ENCODE measurements at places on chromosomes 11 and 22.
A peak's percentile ranks its signal among the peaks of the same experiment; 100 is the strongest.

GRCh38 chr11:121892131-121892681, 223.8 kb downstream of the BLID start:
- DNase-seq: no peak

- DNase-seq: no peak
These were observed 5.3 kb upstream of the CDC42BPG start for GRCh38 chr11:64849598-64850356.

DNA sequence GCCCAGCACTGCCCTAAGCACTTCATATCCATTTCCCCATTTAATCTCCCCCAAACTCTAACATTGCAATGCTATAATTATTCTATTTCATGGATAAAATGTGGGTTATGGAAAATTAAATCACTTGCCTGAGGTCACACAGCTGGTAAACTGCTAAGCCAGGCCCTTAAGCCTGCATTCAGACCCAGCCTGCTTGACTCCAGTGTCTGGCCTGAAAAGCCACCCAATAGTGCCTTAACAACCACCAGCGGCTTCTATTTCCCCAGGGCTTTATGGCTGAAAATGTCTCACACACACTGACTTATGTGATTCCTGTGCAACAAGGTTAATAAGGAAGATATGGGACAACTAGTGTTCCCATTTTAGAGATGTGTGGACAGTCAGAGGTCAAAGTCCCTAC, 178.5 kb upstream of the SNX19 start:
- DNase-seq: no peak

DNA sequence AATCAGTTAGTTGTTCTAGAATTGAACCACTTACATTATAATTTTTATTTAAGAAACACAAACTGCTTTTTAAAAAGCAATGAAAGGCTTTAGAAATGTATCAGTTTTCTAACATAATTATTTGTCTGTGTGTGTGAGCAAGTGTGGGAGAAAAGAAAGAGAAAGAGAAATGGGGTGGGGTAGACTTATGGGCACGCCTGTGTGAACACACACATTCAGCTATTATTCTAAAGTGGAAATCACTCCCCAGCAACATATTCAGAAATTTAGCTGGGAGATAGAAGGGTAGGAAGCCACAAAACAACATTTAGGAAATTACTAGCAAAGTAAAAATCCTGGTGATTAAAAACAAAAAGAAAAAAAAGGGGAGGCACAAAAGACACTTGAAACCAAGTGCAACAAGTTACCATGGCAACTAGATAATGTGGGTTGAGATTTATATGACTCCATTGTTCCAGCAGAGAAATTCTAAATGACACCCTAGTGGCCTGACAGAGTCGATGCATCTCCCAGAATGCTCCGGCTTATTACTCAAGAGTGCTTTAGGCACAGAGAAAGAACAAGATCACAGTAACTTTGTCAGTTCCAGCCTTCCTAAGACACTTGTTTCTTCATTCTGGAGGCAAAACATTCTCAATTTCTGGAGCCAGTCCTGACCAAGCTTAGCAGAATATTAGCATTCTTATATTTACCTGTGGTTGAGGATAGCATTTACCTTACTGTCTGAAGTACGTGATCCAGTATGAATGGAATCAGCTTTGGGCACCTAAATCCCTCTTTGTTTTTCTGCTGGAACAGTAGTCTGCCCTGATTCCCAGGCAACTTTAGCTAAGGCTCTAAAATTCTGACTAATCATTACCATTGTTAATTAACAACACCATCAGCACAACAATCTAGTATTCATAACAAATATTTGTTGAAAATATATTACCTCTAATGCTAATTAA, 444.4 kb downstream of the DLG2 start:
- DNase-seq: no peak

DNA sequence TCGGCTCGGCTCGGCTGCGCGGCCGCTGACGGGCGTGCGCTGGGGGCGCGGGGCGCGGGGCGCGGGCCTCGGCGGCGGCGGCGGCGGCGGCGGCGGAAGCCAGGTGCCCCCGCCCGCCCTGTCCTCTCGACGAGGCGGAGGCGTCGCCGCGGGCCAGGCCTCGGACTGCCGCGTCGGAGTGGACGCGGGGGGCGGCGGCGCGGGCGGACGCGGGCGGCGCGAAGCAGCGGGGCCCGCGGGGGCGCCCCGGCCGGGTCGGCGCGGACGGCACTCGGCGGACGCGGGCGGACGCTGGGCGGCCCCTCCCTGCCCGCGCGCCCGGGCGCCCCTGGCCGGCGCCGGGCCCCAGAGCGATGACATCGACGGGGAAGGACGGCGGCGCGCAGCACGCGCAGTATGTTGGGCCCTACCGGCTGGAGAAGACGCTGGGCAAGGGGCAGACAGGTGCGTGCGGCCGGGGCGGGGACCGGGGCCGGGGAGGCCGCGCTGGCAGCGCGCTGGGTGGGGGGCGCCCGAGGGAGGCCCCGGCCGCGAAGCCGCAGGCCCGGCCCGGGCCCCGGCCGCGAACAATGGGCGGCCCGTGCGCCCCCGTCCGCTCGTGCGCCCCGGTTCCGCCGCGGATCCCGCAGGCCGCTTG, at the start of gene BRSK2:
TSS of gene BRSK2 (plus strand) at position 3 of the 637 bp plus-strand sequence. CDS start at position 354, 351 bp downstream.
- peak; percentile 12 for DNase-seq

DNA sequence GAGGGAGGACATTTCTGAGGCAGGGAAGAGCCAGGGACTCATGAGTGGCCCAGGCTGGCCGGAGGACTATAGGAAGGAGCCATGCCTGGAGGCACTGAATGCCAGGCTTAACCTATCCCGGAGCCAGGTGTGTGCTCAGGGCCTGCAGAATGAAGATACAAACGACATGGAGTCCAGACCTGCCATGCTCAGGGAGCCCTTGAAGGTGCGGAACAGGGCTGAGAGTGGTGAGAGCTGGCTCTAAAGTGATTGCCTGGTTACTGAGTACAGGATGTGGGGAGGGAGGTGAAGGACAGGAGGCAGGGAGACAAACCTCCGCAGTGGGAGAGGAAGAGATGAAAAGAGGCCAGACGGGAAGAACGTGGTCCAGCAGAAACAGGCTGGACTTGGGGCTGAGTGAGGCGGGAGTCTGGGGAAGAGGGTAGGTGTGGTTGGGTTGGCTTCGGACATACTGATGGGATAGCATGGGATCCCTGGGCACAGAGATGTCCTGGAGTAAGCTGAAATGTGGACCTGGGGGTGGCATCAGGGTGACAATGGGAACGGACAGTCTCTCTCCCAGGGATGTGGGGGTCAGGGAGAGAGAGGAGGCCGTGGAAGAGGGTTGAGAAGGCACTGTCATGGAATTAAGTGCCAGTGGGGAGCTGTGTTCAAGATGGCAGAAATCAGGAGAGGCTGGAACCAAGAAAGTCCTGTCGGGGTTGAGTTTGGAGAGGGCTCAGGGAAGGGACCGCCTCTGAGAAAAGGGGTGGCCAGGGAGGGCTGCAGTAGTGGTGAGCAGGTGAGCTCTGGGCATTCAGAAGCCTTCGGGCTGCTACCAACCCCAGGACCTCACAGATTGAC, 1.5 kb upstream of the ANKRD13D start:
- DNase-seq: no peak

DNA sequence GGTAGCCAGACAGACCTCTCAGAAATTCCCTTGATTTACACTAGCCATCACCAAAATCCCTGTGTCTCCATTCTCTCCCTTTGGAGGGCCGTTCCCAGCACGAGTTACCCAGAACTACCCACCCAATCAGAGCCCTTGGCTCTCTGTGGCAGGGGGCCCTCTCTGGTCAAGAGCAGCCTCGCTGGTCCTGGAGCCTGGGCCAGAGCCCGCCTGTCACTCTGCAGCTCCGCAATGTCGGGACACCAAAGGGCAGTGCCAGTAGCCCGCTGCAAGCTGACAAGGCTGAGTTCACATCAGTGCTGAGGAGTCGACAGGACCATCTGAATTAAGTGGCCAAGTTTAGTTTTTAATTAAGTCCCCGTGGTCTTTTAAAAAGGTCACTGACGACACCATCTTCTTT, 241.6 kb downstream of the ST3GAL4 start:
- no peak for DNase-seq

DNA sequence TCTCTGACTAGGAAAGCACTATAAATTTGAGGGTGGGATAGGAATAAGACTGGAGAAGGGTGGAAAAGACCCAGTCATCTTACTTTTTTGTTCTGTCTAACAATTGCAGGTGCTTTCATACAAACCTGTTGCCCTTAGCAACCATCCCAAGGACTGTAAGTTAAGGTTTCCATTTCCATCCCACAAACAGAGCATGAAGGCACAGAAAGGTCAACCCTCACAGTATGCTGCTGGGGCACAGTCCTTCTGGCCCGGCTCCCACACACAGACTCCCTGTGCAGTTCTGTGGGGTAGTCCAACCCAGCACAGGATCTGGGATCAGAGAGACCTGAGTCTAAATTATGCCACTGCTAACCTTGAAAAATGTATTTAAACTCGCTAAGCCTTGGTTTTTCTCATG, 38.4 kb upstream of the ETS1 start:
- DNase-seq: no peak

GRCh38 chr11:8814923-8815240, 96.1 kb upstream of the AKIP1 start:
- no peak for DNase-seq

DNA sequence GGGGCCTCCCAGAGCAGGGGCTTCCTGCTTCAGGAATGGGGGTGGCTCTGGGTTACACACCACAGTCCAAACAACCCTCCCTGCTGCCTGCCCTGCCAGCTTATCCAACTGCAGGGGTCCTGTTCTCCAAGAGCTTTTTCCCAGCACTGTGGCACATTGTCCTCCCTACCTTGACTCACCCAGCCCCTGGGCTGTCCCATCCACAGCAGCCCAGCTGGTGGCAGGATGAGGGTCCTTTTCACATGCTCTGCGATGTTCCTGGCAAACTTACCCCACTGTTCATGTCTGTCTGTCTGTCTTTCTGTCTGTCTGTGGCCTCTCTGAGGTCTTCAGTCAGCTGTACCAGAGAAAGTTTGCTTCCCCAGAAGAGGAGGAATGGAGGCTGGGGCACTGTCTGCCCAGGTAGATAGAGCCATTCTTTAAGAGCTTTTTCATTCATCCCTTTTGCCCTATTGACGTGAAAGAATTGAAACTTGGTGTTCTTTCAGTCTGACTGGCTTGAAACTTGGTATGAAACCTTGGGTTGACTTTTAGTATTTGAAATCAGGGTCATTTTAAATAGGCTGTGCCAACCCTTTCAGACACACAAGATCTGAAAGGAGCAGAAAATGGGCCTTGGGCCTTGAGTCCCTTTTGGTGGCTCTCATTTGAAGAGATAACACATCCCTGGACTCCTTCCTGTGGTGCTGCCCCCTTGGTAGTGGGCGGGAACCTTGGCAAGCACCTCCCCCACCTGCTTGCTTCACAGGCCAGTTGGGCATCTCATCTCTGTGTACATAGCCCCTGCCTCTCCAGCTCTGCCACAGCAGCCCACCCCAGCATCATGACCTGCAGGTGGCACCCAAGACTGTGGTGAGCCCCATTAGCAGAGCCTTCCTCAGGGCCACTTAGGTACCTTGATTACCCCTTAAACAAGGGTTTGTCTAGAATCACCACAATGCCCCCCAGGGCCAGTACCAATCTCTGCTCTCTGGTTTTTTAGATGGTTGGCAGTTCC, 74.6 kb upstream of the SUSD2 start:
- DNase-seq: peak; percentile 40

GRCh38 chr11:133403900-133404299, 128.4 kb downstream of the OPCML start:
- DNase-seq: peak; percentile 23

DNA sequence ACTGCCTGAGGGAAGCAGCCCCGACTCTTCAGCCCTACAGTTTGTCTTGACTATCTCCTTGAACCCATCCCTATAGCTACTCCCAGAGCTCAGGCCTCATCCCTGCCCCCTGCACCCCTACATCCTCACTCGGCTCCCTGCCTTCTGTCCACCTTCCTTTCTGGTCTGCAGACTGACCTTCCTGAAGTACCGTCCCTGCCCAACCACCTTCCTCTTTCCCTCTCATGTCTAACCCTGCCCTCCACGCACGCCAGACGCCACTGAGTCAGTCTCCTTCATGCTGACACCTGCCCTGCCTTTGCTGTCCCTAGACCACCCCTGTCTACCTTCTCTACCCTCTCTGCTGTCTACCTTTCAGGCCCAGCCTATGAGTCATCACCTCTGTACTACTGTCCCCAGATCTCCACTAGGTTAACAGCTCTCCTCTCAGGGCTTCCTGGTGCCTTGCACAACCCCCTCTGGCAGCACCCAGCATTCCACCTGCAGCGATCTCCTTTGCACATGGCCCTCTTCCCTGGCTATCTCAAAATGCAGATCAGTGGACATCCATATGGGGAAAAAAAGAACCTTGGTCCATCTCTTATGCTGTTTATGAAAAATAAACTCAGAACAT, 8.9 kb downstream of the KCTD21 start:
- DNase-seq: no peak

DNA sequence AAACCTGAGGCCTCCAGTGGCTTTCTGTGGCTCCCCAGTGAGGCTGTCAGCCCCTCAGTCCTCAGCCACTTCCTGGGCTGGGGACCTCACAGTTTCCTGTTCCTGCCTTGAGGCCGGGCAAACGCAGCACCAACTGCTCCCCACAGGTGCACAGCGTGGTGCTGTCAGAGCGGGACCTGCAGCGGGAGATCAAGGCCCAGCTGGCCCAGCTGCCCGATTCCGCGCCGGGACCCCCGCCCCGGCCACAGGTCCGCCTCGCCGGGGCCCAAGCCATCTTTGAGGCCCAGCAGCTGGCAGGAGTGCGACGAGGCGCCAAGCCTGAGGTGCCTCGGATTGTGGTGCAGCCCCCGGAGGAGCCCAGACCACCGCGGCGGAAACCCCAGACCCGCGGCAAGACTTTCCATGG, 5.4 kb downstream of the TBC1D10C start:
- DNase-seq: no peak

DNA sequence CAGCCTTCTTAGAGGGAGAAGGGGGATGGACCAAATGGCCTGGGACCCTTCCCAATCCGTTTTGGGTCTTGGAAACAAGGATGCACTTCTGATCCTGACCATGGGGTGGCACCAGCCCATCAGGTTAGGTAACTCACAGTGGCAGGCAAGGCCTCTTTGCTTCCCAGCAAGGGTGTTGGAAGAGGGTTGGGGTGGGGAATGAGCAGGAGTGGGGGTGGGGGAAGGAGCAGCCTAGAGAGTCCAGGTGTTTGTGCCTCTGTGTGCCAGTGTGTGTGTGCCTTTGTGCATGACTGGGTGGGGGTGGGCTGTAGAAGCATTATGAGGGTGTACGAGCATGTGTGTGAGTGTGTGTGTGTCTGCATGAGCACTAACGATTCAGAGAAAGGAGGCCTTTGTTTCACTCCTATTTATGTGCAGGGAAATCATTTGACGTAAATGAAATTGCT, 213.1 kb downstream of the INSC start:
- DNase-seq: peak; percentile 13

- DNase-seq: no peak
These were observed 16.2 kb upstream of the ARHGAP20 start for GRCh38 chr11:110728476-110728875.

DNA sequence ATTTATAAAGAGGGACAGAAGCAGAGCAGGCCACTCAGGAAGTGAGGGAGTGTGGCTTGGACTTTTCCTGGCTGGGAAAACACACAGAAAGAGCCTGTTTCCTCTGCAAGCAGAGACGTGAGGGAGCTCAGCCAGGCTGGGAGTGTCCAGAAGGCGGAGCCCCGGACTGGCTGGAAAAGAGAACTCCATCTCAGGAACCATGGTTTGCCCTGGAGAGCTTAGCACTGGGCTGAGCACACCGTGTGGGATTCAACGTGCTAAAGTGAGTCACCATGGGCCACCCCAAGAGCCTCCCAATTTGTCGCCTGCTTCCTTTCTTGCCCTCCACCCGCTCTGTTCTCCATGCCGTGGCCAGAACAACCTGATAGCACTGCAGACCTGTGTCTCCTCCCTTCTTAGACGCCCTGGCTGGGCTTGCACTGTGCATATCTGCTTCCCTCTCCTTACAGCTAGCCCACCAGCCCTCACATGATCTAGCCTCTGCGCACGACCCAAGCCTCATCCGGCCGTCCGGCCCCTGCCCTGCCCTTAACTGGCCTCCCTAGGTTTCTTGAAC, 51.8 kb downstream of the GALNT18 start:
- peak; percentile 11 for DNase-seq
